ENCODE measurements at places on chromosomes 12 and 14.
A peak's percentile ranks its signal among the peaks of the same experiment; 100 is the strongest.

DNA sequence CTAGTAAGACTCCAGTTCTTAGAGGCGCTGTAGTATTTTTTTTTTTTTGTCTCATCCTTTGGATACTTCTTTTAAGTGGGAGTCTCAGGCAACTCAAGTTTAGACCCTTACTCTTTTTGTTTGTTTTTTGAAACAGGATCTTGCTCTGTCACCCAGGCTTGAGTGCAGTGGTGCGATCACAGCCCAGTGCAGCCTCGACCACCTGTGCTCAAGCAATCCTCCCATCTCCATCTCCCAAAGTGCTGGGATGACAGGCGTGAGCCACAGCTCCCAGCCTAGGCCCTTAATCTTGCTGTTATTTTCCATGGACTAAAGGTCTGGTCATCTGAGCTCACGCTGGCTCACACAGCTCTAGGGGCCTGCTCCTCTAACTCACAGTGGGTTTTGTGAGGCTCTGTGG lies 21.3 kb downstream of the GPRC5A start:
- no peak for DNase-seq

DNA sequence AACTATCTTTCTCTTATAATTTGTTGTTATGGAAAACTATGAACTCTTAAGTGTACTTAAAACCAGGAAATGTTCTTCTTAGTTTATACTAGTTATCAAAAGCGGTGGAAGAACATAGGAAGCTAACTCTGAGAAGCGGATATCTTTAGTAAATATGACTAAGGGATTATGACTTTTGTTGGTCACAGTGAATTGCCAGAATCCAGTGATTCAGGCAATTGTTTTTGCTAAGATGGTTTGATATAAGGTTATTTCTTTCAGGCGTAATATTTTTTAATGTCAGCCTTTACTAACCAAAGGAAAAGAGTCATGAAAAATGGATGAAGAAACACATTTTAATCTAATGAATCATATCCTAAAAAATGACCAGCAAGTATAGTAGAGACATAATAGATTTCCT lies 473.5 kb downstream of the FOXG1 start:
- DNase-seq = peak; percentile 61

GRCh38 chr14:31253746-31254471 lies 46.3 kb upstream of the HECTD1 start:
- DNase-seq = no peak

GRCh38 chr14:83594874-83595273 lies 1935.1 kb upstream of the FLRT2 start:
- DNase-seq = no peak

- DNase-seq = no peak
Measured at GRCh38 chr12:105194947-105195346, 41.0 kb downstream of the APPL2 start.

DNA sequence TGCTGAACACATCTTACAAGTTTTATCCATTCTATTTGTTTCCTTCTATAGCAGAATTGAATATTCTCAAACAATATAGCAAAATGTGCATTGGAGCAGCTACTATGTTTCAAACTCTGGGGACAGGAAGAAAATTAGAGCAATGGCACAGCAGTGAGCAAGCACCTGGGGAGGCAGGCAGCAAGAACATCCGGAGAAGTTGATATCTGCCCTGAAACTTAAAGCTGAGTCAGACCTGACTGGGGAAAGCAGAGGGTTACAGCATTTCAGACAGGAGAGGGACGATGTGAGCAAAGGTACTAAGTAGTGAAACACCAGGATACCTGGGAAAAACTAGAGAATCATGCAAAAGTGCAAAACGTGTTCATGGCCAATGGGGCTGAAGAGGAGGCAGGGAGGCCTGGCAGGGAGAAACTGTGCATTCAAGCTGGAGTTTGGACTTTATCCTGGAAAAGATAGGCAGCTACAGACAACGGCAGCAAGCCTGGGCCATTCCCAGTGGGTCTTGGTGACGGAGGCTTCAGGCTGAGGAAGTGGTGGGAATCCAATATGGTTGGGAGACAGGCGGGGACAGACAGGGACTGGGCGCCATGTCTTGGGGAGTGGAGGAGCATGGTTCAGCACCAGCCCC lies 118.0 kb upstream of the CDKN3 start:
- no peak for DNase-seq
